ENCODE measurements at places on chromosomes 1 and 21.
A peak's percentile ranks its signal among the peaks of the same experiment; 100 is the strongest.

DNA sequence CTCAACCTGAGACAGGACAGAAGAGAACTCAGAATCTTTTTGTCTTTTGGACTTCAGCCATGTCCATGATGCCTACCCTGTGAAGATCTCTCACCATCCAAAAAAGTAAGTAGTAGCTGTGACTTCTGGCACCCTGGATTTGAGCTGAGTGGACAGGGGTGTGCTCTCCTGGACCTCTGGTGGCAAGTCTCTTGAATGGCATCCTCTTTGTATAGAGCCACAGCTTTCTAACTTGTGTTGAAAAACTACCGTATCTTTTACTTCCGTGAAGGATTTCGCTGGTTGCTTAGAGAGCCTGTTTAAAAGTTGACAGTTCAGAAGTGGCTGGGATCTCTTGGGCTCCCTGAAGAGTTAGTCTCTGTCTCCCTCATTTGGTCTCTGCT lies 1.8 kb downstream of the MFN2 start:
- DNase-seq = peak; percentile 55

- DNase-seq = no peak
These were observed 480 bp downstream of the CADM3 start for GRCh38 chr1:159171688-159172501.

DNA sequence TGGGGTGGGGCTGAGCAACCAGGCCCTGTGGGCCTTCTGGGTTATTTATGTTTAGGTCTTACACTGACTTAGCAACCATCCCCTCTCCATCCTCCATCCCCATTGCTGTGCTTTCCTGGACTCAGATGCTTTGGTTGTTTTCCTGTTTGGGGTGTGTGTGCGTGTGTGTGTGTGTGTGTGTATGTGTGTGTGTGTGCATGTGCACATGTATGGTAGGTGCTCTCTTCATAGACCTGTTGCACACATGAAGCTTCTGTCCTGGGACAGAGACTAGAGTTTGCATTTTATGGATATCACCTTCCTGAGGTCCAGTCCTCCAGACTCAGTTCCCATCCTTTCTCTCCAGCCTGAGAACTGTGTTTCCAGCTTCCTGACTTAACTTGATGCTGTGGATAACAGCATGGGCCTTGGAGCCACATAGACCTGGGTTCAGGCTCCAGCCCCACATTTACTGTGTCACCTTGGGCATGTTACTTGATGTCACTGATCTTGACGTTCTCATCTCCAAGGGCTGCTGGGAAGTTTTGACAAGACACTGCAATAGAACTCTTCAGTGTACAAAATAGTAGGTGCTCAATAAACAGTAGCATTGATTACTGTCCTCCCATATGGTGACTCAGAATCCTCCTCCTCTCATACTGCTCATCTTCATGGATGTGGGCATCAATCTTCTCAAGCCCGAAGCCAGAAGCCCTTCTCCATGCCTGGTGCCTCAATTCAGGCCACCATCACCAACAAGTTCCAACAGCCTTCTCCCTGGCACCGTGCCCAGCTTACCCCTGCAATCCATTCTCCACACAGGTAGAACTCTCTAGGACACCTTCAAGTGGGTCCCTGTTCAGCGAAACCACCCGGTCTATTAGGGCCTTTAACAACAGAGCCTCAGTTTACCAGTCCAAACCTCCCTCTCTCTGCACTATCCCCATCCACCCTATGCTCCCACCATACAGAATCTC lies 181.8 kb upstream of the EDN2 start:
- no peak for DNase-seq

DNA sequence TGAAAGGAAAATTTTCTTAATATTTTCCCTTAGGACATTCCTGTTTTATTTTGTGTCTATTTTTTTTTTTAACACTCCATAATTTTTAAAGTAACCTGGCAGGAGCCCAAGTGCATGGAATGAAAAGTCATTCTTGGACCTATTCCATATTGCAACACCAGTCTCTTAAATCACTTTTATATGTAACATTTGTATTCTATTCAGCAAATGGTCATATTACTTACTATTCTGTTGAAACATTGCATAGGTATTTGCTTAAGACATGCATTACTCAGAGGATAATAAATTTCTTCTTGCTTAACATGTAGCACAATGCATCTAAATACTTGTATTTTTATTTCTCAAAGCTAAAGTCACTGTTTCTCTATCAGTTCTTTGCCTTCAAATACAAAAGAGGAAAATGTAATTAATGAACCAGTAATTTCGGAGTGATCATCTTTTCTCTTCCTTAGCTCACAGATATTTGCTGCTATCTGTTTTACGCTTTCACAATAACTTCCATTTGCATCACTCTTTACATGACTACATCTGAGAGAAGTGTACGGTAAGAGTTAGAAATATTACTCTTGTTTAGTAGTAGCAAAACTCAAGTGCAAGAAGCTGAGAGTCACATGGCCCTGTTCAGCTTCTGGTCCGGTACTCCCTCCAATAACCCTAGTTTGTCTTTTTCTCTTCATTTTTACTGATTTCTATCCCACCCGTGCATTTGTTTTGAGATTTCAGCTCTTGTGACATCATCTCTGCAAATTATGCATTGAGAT lies 394.8 kb downstream of the USP25 start:
- no peak for DNase-seq

- DNase-seq = no peak
These were observed 104.1 kb downstream of the DENND1B start for GRCh38 chr1:197671140-197671539.

GRCh38 chr1:7519181-7519860 lies 251.8 kb upstream of the VAMP3 start:
- no peak for DNase-seq

DNA sequence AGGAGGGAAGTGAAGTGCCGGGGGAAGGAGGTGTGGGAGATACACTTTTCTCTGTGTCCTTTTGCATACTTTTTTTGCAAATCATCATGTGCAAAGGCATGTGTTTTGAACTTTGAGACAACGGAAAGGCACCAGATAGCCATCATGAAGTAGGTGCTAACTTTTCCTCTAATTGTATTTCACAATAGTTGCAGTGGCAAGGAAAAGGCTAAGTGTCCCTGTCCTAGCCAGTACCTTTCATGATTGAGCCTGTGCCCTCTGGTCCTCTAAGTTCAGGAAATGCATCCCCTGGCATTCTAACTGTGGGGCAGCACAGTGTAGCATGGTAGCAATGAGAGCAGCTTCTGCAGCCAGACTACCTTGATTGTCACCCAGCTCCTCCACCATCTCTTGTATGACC lies 186.2 kb downstream of the ADSS2 start:
- DNase-seq = no peak

GRCh38 chr1:90963651-90964050 lies 58.2 kb downstream of the ZNF644 start:
- DNase-seq = no peak

- DNase-seq = peak; percentile 46
These were observed 19.4 kb downstream of the PLEKHO1 start for GRCh38 chr1:150168960-150169601.

GRCh38 chr21:38499296-38499695 lies 1.0 kb upstream of the ERG start:
- DNase-seq = no peak

DNA sequence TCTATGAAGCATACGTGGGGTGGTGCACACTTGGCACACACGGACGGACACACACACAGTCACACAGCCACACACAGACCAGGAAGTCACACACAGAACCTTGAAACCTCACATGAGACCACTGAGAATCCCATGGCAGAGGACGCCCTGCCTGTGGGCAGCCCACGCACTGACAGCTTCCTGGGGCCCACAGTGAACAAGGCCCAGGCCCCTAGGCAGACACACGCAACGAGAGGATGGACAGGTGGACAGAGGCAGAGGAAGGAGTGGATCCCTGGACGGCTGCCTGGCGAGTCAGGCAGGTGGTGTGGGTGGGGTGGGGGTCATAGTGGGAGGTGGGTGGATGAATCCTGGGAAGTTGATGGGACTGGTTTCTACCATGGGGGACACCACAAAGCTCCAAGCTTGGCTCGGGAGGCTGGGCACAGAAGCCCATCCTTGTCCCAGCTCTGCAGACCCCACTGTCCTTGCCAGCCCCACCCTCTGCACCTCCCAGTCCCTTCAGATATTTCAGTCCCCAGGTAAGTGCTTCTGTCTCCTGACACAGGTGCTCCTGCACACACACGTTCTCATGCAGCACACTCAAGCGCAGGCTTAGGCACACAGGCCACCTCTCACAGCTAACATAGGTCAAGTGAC lies 49.1 kb downstream of the WNT9A start:
- DNase-seq = no peak

DNA sequence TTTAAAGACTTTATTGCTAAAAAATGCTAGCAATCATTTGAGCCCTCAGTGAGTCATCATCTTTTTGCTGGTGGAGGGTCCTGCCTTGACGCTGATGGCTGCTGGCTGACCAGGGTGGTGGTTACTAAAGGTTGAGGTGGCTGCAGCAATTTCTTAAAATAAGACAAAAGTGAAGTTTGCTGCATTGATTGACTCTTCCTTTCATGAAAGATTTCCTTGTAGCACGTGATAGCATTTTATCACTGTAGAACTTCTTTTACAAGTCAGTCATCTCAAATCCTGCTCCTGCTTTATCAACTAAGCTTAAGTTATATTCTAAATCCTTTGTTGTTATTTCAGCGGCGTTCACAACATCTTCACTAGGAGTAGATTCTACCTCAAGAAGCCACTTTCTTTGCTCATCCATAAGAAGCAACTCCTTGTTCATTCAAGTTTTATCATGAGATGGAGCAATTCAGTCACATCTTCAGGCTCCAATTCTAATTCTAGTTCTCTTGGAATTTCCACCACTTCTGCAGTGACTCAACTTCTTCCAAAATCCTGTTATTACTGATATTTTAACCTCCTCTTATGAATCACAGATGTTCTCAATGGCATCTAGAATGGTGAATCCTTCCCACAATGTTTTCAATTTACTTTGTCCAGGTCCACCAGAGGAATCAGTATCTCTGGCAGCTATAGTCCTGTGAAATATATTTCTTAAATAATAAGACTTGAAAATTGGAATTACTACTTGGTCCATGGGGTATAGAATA lies 17.6 kb upstream of the RGS1 start:
- DNase-seq = no peak

DNA sequence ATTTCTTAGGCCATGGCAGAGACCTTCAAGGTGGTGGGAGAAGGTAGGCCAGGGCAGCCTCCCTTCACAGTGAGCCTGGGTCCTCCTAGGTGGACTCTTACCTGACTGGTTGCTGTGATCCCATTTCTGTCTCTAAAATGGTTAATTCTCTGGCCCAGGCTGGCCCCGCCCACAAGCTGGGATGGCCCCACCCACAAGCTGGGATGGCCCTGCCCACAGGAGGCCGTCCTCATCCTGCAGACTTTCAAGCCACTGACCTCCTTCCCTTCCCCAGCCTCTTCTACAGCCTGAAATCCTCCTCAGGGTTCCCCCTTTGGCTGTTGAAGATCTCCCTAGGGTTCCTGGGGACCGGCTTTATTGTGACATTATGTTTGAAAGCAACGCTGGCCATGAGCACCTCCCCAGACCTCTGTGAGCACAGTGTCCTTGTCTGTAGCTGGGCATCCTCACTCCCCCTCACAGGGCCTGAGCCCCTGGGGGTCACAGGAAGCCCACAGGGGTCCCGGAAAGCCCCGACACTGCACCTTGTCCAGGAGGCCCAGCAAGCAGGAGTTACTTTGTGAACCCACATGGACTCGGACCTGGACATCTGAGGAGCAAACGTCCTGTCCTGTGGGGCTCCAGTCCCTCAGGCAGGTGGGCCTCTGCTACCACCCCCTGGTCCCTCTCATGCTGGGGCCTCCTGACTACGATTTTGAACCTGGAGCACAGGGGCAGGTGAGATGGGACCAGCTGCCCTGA lies 621.7 kb downstream of the MATN1 start:
- DNase-seq = no peak

GRCh38 chr1:25467193-25467592 lies 36.5 kb downstream of the MACO1 start:
- DNase-seq = no peak

- peak; percentile 18 for DNase-seq
These were observed 33.2 kb upstream of the PAX7 start for GRCh38 chr1:18597160-18598042.

DNA sequence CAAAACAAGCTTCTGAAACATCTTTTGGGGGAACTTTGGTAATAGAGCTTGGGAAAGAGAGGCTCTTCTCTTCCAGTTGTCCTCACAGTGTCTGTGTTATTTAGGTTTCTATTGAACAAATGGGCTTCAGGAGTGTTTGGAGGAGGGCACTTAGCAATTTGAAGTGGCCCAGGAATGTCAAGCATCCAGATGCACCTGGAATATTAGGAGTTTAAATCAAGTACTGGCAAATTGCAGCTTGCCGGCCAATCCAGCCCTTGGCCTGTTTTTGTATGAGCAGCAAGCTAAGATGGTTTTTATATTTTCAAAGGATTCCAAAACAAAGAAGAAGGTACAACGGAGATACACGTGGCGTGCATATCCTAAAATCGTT lies 94.7 kb downstream of the CCDC185 start:
- no peak for DNase-seq

- no peak for DNase-seq
These were observed 86.2 kb downstream of the TTC3 start for GRCh38 chr21:37159053-37159776.

DNA sequence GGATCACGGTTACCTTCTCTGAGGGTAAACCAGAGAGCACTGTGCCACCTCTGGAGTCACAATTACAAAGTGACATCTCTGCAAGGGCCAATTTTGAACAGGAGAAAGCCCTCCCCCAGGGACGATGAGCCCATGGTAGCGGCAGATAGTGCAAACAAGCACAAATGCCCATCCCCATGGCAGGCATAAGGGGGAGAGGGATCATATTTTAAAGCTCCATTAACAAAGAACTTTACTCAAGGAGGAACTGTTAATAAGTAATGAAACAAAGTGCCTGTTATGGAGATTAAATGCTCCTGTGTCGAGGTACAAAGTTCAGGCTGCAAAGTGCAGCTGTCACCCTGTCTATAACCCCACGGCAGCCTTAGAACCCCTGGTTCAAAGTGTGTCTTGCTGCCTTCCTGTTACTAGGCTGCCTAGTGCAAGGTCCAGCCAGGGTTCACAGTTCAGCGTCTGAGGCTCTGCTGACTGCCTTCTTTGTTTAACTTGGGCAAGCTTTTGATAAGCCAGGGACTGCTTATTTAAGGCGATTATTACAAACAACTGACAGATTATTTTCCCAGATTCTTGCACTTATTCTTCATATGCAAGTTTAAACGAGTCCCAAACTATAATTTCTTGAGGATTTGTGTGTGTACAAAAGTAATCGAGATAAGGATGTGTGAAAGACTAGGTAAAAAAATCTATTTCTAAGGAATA lies 75.7 kb upstream of the NRIP1 start:
- peak; percentile 79 for DNase-seq

DNA sequence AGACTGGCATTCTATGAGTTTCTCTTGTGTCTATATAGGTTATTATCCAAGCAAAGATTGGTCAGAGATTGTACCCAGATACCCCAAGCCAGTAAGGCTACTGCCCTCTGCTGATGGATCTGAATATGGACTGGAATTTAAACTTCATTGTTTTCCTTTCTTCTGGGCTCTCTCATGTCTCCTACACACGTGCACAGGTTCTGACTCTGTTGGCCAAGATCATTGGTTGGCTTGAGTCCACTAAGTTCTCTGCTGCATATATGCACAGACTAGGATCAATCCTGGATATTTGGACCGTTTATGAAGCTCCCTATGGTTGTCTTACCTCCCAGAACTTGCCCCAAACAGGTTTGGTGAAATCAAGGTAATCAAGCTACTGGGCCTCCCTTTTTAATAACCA lies 69.7 kb downstream of the CC2D1B start:
- peak; percentile 66 for DNase-seq

Data from SW480 (cell line).